ENCODE measurements at places on chromosomes 5 and 9.

- no peak for DNase-seq
Measured at GRCh38 chr9:26597542-26598149, 295.0 kb downstream of the CAAP1 start.

GRCh38 chr5:55540024-55540423 lies 5.3 kb upstream of the PLPP1 start:
- no peak for DNase-seq

DNA sequence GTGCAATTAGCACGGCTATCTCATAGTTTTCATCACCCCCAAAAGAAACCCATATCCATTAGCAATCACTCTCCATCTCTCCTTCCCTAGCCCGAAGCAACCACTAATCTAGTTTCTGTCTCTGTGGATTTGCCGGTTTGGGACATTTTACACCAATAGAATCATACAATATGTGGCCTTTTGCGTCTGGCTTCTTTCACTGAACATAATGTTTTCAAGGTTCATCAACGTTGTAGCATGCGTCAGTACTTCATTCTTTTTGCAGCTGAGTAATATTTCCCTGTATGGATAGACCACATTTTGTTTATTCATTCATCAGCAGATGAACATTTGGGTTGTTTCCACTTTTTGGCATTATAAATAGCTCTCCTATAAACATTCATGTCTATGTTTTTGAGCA lies 75.4 kb upstream of the TBC1D2 start:
- no peak for DNase-seq

DNA sequence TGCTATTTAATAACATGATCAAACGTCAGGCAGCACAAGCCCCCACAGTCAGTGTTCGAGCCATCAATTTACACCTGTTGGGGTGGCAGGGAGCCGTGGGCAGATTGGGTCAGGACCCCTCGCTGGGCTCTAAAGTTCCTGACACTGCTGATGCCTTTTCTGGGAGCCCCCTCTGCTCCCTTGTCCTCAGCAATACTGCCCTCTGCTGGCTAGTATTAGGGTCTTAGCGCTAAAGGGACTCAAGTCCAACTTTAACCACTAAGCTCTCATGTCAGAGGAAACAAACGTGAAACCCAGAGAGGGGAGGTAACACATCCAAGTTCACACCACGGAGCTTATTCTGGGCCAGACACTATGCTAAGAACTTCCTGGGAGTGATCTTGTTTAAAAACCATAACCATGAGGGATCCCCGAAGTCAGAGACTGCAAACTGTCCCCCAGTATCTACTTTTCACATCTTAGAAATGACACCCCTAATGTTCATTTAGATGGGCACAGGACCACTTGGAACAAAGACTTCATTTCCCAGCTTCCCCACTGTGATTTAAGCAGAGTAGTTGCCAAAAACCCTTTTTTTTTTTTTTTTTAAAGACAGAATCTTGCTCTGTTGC lies 20.4 kb downstream of the ANKS6 start:
- peak; percentile 32 for DNase-seq

DNA sequence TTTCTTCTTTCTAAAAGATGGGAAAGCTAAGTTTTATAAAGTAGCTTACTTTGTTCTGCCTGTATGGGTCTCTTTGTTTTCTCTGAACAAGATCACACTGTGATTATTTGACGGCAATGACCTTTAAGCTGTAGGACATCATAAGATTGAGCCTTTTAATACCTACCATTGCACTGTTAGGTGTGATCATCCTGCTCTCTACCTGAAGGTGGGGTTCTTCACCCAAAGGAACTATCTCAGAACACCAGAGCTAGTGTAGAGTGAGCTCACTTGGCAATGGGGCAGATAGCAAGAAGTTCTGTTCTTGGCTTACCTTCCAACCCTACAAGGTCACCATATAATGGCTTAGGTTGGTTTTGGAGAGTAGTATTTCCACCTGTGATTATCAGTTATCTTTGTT lies 200.2 kb downstream of the SPATA31D1 start:
- no peak for DNase-seq

DNA sequence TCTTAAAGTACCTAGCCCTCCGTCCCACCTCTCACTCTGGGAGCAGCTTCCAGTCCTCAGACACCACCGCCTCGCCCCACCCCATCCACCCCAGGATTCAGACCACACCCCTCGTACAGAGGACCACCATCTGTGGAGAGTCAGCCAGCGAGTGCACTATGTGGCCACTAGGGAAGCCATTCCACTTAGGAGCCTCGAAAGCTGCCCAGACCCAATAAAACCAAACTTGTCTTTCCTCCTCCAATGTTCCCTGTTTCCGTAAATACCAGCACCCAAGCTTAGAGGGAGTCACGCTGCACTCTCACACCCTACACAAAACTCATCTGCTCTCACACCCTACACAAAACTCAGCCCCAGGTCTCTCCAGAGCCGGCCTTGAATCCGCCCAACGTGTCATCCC lies 1.9 kb downstream of the GCNT4 start:
- peak; percentile 24 for DNase-seq

DNA sequence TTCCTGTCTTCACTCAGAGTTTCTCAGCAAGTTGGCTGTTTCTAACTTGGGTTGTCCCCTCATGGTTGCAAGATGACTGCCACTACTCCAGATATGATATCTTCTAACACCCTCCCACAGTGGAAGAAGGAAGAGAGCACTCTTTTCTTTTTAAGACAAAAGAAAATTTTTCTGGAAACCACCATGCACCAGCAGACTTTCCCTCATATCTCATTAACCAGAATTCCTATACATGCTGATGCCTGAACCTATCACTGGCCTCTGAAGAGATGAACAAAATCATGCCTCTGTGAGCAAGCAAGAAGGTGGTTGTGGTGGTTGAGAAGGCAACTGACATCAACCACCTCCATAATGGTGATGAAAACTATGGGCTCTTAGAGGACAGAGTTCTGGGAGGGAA lies 56.8 kb downstream of the FEM1C start:
- DNase-seq: no peak

GRCh38 chr9:82410306-82410705 lies 421.7 kb downstream of the SPATA31D1 start:
- no peak for DNase-seq

- DNase-seq: no peak
Measured at GRCh38 chr9:137530331-137530730, 19.9 kb downstream of the PNPLA7 start.

DNA sequence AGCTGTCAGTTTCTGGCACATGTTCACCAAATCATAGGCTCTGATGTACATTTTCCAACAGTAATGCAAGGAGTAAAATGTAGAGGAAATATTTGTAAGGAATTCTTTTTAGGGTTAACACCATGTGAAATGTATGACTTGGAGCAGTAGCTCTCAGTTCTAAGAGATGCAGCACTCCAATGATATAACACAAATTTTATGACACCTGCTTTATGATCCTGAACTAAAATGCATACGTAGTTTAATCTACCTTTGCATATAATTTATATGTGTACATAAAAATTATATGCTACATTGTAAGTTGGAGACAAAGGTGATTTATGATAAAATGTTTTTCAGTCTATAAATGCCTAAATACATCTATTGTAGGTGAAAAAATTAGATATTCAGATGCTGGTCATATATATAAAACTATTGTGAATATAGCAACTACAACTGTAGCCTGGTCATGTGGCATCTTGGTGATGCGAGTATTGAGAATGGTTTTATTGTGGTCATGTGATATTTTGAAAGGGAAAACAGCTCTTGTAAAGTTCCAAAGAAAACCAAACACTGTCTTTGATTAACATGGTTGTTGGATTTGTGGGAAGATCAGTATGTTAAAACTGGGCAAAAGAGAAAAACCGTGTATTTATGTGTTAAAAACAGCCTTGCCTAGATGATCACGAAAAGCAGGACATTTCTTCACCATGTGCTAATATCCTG lies 171.0 kb downstream of the TRIO start:
- DNase-seq: no peak

- DNase-seq: no peak
Measured at GRCh38 chr9:15287309-15287708, 19.7 kb downstream of the TTC39B start.

DNA sequence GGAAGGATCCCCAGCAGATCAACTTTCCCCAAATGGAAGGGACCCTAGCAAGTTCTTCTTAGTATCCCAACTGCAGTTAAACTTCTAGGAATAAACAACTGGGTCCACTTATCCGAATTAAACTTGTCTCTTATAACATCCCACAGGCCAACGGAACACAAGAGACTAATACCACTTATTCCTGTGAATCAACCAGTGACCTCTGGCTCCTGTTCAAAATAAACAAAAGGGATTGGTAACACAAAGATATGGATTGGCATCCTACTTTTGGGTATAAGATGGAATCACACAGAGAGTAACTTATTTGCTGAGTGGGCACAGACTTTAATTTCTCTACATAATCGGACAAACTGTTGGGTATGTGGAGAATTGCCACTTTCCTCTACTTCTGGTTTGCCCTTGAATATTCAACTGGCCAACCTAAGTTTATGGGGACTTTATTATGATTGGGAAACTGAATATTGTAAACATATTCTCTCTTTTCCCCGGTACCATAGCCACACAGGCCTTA lies 12.4 kb upstream of the PAIP1 start:
- no peak for DNase-seq

- DNase-seq: no peak
Measured at GRCh38 chr9:117541181-117541580, 126.3 kb upstream of the ASTN2 start.

DNA sequence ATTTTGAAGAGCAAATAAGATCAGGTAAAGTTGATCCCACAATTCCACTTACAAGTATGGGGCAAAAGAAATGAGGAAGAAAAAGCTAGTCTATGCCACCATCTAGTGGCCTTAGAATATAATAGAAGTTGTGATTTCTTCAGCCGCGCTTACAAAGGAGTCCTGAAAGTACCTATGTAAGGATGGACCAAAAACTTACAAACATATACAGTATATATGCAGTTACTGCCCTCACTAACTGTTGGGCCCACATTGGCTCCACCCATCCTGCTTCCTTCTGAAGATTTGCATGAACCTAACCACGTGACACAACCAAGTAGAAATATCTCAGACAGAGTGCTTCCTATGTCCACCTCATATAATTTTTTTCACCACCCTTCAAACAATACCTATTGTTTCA lies 11.7 kb upstream of the OR13D1 start:
- no peak for DNase-seq

GRCh38 chr5:73446631-73447529 lies 1.7 kb downstream of the FOXD1 start:
- peak; percentile 17 for DNase-seq

- no peak for DNase-seq
Measured at GRCh38 chr5:173775261-173776197, 112.6 kb upstream of the CPEB4 start.

DNA sequence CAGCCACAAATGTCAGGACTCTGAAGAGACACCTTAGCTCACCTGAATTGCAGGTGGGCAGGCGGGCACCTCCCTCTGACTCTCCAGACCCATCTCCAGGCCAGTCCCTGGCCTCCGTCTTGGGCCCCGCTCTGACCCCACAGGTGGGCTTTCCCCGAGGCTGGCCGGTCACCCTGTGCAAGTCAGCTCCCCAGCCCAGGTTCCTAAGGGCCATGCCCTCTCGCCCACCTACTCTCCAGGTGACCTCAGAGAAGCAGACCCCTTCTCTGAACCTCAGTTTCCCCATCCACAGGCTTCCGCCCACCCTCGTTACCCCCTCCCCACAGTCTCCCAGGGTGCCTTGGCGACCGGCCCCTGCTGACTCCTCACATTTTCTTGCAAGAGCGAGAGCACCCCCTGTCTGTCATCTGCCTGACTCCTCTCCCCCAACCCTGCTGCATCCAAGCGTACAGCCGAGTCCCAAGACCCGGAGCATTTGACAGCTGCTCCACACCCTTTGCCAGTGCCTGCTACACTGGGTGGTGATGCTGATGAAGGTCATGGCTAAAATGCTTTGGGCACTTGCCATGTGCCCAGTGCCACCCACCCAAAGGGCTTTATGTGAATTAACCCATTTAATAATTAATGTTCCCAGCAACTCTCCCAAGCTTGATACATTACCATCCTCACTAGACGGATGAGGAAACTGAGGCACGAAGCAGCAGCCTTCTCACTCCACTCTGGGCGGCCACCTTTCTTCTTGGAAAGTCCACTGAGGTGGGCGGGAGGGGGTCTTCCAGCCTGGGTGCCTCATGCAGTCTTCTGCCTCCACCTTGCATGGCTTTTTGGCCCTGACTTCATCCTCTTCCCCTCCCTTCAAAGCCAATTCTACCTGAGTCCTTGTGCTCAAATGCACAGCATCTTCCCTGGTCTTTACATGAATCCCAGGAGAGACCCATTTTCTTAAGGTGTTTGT lies 51.1 kb upstream of the ORM1 start:
- DNase-seq: peak; percentile 31

DNA sequence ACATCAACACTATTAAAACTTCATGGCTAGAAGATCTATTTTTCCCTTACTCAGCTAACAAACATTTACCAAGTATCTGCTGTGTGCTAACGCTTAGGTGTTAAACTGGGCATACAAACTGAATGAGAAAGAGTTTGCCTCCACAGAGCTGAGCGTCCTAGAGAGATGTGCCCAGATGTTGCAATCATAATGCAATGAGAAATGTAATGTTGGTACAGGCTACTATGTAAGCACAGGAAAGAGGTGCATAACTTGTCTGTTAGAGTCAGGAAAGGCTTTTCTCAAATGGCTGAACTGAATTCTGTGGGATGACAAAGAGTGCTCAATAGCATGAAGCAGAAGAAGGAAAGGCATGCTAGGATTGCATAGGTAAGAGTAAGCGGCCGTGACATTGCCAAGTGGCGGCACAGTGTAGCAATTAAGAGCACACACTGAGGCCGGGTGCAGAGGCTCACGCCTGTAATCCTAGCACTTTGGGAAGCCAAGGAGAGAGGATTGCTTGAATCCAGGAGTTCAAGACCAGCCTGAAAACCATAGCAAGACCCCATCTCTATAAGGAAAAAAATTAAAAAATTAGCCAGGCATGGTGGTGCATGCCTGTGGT lies 137.8 kb downstream of the MEF2C start:
- DNase-seq: no peak

DNA sequence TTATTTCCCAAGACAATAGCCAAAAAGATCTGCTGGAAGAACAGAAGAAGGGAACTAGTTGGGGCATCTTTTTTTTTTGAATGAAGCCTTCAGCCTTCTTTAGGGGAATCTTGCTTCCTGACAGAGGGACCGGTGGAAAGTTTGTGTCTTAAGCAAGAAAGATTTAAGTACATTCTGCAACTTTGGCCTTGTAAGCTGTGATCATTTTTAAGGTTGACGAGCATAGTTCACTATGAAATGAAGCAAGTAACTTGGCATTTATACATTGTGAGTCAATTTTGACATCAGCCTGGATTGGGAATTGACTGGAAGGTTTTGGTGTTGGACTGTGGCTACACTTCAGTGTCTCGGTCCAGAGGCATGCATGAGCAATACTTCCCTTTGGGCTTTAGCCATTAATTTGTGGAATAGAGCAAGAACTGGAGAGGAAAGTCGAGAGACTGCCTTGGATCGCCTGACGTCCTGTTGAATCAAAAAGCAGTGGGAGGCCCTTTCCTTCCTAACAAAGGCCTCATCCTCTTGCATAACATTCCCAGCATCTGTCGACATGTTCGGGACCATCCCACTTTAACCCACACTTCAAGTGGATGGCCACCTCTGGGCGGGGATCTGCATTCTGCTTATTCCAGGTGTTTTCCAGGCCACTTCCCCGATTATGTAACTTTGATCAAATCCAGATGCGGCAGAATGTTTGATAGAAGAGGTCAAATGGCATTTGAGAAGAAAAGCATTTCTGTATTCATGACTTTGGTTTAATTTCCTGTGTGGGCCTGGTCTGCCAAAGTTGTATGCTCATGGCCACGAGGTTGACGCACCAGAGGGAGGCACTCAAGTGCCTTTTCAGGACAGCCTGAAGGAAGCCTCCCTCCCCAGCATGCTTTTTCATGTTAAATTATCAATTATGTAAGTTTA lies 12.5 kb downstream of the ABL1 start:
- DNase-seq: no peak

GRCh38 chr9:20138116-20138515 lies 349.3 kb upstream of the SLC24A2 start:
- DNase-seq: no peak
